ENCODE measurements at places on chromosomes 1 and 21.

GRCh38 chr1:77283701-77284425 lies 2.0 kb downstream of the AK5 start:
- no peak for DNase-seq

DNA sequence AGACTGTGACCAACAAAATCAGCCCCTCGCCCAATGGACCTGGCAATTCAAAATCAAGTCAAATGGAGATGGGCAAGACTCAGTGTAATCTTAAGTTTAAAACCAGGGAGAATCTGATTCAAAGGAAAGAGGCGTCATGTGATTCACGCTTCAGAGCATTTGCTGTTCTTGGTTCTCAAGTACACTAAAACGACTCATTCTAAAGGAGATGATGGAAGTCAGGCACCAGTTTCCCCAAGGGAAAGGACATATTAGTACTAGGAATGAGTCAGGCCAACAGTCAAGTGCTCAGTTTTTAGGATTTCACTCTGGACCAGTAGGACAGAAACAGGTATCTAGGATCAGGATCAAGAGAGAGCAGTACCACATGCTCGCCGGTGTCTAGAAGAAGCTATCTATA lies 429.6 kb downstream of the PLPP3 start:
- DNase-seq = no peak

GRCh38 chr1:205435578-205436573 lies 14.0 kb upstream of the LEMD1 start:
- DNase-seq = no peak

DNA sequence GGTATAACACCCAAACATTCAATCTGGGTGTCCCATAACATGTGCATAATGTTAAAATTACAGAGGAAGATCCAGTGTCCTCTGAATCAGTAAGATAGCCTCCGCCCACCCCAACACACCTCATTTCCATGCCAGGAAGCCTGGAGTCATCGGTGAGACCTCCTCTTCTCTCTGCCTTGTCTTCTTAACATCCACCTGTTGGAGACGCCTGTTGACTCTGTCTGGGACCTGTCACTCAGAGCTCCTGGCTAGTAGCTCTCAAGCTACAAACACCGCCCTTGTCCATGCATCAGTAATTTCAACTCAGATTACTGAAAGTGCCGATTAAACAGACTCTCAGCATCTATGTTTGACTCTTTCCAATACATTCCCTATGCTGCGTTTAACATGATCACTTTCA lies 27.4 kb downstream of the KCNJ15 start:
- DNase-seq = no peak

- no peak for DNase-seq
Measured at GRCh38 chr1:920521-920920, 3.2 kb upstream of the SAMD11 start.

- DNase-seq = no peak
Measured at GRCh38 chr1:156135930-156136871, 17.2 kb upstream of the SEMA4A start.

- DNase-seq = no peak
Measured at GRCh38 chr1:72066431-72066830, 215.9 kb downstream of the NEGR1 start.

GRCh38 chr1:64251971-64252370 lies 48.5 kb downstream of the UBE2U start:
- DNase-seq = no peak

DNA sequence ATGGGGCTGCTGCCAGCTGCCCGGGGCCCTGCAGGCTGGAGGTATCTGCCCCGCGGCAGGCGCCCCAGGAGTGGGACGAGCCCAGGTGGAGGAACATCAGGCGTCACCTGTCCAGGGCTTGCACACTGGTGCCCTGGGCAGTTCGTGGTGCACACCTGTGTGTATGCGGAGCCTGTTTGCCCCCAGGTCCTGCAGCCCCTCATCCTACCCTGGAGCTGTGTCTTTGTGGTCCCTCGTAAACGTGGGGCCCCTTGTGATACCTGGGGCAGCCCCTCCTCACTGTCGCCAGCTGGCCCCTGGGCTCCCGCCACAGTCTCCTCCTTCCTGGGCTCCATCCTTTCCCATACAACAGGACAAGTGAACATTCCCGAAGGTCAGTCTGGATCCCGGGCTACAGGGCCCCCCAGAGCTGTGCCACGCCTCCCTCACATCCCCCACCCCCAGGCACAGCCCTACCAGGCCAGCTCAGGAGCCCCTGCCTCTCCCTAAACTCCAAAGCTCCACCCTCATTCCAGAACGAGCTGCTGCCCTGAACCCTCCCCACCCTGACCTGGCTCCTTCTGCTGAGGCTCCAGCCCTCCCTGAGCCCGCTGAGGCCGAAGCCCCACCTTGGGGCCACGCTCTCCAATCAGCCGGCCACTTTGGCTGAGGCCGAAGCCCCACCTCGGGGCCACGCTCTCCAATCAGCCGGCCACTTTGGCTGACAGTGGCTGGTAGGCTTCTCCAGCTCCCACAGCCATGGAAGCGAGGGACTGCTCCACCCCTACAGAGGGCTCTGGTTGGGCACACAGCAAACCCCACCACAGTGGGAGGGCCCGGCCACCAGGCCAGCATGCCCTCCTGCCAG lies 42.6 kb downstream of the UBE2G2 start:
- DNase-seq = no peak

DNA sequence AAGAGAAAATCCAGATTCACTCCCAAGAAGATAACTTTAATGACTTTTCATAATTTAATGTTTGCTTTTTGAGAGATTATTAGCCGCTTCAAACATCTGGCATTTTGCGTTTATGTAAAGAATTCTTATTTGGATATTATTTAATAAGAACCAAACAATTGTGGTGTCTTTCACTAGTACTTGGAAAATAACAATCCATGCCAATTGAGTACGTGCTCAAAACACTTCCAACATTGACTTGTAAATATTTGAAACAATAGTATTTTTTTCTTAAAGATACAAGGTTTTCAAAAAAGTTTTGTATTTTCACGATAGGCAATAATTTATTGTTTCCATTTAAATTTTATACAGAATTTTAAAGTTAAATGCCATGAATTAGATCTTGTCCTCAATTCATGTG lies 498.7 kb downstream of the AMY1C start:
- DNase-seq = no peak

- no peak for DNase-seq
Measured at GRCh38 chr1:240906477-240906876, 294.5 kb upstream of the GREM2 start.

DNA sequence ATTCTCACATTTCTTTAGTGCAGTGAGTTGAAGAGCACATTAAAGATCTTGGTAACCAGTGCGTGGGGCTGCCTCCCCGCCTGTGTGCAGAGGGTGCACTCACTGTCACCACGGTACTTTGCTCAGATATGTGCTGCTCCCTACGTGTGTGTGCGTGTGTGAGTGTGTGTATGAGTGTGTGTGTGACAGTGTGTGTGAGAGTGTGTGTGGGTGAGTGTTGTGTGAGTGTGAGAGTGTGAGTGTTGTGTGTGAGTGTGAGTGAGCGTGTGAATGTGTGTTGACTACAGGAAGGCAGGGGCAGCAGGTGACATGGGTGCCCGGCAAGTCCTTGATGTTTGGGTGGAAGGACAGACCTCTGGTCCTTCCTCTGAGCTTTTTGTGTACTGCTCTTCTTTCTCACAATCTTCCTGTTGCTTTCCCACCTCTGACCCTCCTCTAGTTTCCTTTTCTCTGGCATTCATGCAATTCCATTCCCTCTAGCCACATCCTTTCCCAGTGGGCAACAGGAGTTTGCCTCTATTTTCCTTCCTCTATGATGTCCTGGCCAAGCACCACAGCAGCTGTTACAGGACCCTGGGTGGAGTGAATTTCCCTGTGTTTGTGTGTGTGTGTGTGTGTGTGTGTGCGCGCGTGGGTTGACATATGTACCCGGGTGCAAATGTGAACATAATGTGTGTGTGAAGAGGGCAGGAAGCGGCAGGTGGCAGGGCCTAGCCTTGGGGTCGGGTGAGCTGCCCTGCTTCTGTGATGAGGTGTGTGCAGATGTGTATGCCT lies 19.8 kb downstream of the LHX4 start:
- no peak for DNase-seq

DNA sequence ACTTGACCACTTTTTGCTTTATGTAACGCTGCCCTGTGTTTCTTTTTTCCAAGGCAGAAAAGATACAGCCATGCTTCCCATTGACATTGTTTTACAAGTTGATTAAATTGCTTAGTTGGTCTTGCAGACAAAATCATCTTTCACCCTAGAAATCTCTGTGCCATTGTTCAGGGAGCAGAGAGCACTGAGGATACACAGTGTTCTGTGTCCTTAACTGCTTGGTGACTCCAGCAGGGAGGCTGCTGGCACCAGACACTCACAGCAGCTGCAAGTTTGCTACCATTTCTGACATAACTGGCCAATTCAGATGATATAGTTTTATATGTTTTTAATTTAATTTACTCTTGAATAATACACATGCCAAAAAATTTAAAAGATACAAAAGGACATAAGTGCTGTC lies 118.7 kb downstream of the RGS2 start:
- no peak for DNase-seq

DNA sequence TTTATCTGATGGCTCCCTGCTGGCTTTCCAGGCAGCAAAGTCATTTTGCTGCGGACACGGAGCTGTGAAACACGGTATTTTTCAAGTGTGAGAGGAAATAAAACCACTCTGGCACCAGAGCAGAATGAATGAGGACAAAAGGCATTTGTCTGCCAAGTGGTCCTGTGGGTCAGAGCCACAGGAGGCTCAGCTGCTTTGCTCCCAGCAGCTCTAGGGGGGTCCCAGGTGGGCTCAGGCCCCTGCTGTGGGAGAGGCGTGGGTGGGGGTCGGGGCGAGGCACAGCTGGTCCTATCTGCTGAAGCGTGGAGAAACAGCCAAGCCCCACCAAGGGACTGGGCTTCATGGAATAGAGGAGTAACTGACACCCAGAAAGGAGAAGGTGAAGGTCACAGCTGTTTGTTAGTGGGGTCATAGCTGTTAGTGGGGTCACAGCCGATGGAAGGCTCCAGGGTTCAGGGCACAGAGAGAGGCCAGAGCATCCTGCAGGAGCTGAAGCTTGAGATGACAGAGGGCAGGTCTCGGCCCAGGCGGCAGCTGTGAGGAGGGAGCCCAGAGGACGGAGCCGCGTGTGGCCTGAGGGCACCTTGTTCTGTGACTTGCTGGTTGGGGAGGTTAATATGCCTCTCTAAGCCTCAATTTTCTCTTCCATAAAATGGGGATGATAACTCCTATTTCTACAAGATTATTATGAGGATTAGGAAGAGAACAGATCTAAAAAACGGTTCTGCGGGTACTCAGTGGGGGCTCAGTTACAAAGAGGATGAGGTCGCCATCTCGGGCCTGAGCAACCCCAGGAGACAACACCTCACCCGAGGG lies 7.1 kb downstream of the KIF17 start:
- DNase-seq = no peak

GRCh38 chr21:29639366-29640079 lies 300.3 kb downstream of the GRIK1 start:
- no peak for DNase-seq

Measured in WTC11 (cell line).